Activated naive CD4-positive, alpha-beta T cell treated with anti-CD3 and anti-CD28 coated beads, Interleukin-2, amount 10 ng/mL, durations not matched to agents 7 days and 5 days (primary cell): ENCODE measurements at places on chromosomes 16 and 17.

DNA sequence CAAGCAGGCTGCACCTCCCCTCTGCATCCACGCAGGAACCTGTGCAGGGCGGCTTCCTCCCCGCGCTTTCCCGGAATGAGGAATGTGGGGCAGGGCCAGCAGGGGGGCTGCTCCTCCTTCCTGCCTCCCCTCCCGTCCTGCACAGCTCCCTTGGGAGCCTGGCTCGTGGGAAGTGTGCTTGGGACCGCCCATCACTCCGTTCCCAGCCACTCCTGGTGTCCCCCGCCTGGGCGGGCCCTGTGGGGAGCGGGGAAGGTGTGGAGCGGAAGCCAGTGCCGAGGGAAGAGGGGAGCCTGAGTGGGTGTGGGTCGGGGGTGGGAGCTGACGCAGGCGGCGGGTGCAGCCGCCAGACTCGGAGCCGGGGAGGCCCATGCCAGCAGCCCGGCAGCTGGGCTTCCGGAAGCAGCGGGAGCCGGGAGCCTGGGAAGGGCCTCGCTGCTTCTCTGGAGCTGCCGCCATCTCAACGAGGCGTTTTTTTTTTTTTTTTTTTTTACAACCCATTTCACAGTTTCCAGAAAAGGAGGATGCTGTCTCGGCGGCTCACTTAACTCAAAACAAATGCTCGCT is 24.1 kb downstream of the BAHCC1 start:
- DNase-seq: no peak

GRCh38 chr17:17723354-17724261 is 42.4 kb downstream of the RAI1 start:
- DNase-seq: peak; percentile 45

GRCh38 chr16:70476272-70477020 is 22.1 kb downstream of the FCSK start:
- peak; percentile 29 for DNase-seq

DNA sequence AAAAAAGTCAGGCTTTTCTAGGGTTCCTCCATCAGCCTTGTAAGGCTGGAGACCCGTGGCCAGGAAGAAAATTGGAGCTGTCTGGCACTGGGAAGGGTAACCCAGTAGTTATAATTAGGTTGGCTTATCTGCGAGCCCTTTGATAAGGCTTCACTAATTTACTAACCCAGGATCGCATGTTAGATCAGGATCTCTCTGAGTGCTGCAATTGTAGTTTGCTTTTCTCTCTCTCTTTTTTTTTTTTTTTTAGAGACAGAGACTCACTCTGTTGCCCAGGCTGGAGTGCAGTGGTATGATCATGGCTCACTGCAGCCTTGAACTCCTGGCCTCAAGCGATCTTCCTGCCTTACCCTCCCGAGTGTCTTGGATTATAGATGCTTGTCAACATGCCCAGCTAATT is 17.0 kb downstream of the ABCC1 start:
- DNase-seq: no peak

- DNase-seq: no peak
Observed at GRCh38 chr17:48470388-48471034, 40.5 kb upstream of the SKAP1 start.

GRCh38 chr17:40916366-40916765 is 21.1 kb downstream of the KRT23 start:
- no peak for DNase-seq

DNA sequence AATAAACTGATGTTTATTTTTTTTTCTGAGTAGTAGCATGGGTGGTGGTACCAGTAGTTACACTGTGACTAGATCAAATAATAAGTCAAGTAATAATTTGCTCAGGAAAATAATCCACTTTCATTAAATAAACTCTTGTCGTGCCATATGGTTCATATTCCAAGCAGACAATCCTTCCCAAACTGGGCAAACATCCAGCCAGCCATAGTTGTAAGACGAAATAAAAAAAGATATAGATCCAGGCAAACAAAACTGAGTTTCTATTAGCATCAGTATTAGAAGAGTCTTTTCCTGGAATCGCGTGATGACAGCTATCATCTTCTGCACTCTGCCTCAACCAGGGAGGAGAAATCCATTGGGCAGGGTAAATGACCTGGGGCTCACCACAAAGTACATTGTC is 508.4 kb upstream of the GOT2 start:
- no peak for DNase-seq

GRCh38 chr17:2844416-2844815 is 48.2 kb downstream of the RAP1GAP2 start:
- no peak for DNase-seq

DNA sequence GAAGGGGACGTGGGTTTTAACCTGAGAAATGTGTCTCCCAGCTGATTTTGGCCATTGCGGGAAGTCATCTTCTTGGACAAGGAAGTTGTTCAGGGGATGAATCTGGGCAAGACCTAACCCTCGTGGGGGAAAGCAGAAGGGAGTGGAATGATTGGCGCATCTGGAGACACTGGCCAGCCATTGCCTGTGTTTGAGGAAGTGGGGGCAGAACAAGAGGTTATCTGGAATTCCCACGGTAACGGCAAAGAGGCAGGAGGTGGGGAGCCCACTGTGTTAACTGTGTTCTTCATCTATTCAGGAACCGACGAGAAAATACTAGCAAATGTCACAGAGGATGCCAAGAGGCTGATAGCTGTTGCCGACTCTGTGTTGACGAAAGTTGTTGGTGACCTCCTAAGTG is 66.9 kb downstream of the RNF213 start:
- DNase-seq: no peak

DNA sequence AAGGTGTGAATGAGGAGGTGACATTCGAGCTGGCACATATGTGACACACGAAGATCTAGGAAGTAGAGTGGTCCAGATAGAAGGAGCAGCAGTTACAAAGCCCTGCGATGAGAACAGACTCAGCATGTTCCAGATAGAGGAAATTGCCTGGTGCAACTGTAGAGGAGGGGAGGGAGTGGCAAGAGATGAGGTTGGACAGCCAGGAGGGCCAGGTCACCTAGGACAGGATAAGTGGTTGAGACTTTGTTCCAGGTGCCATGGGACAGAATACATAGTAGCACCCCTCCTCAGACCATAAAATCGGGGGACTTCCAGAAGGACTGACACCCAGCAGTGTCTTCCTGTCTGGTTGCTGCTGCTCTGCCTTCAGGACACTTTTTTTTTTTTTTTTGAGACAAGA is 11.0 kb upstream of the CENPT start:
- no peak for DNase-seq

DNA sequence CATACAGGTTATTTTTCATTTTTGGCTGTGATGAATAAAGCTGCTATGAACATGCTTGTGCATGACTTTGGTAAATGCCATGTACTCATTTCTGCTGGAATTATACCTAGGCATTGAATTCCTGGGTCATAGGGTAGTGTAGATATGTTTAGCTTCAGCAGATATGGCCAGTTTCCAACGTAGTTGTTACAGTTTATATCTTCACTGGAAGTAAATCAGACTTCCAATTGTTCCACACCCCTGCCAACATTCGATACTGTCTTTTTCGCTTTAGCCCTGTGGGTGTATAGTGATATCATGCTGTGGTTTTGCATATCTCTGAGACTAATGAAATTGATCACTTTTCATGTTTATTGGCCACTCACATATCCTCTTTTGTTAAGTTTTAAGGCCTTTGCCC is 50.4 kb downstream of the ARHGAP27 start:
- DNase-seq: no peak

- DNase-seq: peak; percentile 96
Observed at GRCh38 chr17:18158022-18158600, 25.5 kb upstream of the ALKBH5 start.

GRCh38 chr16:27762441-27762840 is 212.5 kb downstream of the KATNIP start:
- no peak for DNase-seq

DNA sequence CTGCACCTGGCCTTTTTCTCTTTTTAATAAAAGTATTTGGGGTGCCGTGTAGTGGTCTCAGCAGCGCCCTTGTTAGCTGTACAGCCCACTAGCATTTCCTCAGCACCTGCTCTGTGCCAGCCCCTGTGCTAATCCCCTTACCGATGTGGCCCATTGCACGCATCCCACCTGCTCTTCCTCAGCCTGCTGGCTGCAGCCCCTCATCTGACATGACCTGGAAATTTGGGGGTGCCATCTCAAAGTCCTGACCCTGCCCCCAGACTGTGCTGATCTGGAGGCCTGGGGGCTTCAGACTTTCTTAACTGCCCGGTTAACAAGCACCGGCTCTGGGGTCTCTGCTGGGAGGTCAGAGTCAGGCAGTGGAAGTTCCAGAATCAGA is 10.4 kb downstream of the GPRC5C start:
- no peak for DNase-seq

DNA sequence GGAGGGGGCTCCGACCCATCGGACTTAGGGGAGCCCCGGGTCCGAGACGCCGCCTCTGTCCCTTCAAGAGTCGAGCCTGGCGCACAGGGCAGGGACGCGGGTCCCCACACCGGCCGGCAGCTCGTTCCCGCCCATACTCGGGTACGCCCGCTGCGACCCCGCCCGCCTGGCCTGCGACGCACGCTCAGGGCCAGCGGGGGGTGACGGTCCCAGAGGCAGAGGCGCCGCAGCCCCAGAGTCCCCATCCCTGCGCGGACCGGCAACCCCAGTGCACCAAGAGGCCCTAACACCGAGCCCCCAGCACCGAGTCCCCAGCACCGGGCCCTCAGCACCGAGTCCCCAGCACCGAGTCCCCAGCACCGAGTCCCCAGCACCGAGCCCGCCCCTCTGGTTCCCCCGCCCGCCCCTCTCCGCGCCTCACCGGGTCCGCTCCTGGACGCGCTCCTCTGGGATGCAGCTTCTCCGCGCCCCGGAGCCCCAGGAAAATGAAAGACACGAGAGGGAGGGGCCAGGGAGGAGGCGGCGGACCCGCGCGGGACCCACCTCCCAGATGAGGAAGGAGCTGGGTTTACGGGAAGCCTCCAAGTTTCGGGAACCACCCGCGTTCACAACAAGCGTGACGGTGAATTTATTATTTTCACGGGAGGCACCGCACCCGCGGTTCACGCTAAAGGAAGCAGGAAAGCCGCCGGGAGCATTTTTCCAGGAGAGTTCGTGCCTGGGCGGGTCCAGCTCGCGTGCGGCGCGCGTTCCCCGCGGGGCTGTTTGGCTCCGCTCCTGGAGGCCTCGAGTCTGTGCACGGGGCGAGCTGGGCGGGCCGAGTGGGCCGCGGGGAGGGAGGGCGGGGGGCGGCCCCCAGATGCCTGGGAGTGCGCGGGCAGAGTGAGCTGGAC is at the start of gene SECTM1:
TSS of gene SECTM1 (minus strand) at position 488 of the 893 bp plus-strand sequence. CDS start 6,526 bp downstream, outside the sequence.
- peak; percentile 47 for DNase-seq

- DNase-seq: no peak
Observed at GRCh38 chr16:30746638-30747175, 1.5 kb upstream of the PHKG2 start.

DNA sequence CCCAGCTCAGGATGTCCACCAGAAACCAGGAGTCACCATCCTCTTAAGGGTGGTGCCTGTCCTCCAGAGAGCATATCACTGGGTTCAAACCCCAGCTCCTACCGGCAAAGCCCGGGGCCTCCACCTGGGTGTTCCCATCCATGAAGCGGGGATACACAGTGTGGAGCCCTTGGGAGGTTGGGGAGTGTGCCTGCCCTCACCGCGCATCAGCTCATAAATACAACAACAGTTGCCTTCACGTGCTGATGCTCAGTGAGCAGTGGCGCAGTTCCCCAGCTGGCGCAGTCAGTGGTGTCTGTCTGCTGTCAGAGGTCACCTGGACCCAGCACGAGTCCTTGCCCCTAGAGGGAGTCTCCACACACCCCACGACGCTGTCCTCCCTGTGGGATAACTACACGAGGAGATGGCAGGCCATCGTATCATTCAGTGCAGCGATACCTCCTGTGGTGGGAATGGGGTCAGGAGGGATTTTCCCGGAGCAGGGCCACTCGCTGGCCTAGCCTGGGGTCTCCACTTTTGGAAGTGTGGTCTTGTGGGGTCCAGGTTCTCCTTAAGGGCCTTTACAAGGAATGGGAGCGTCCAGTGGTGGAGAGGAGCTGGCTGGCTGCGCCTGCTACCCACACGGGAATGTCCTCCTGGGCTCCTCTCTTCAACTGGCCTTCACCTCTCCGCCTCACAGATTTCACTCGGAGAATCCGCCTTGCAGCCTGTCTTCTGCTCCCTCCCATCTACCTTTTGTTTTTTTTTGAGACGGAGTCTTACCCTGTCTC is 2.3 kb upstream of the ELOB start:
- peak; percentile 19 for DNase-seq

GRCh38 chr17:43015579-43015978 is 6.6 kb downstream of the VAT1 start:
- no peak for DNase-seq

GRCh38 chr17:6592173-6592572 is 35.8 kb upstream of the PITPNM3 start:
- DNase-seq: no peak

DNA sequence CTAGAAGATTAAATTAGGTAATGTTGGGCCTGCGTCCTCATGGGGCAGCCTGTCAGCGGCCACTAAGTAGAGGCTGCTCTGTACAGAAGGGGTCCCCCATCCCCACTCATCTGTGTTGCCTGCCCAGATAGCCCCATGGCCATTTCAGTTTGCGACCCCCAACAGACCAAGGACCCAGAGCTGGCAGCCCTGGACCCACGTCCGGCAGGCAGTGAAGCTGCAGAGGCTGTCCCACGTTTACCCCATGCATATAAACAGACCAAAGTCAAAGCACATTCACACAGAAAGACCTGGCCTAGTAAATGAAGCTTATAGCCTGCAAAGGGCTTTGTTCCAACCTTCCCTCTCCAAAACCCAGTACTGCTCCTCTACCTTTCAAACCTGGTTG is 4.6 kb downstream of the PDF start:
- DNase-seq: no peak

- no peak for DNase-seq
Observed at GRCh38 chr16:86213437-86214205, 296.7 kb upstream of the FOXF1 start.

- peak; percentile 41 for DNase-seq
Observed at GRCh38 chr17:49703557-49704277, 4.0 kb downstream of the SLC35B1 start.

DNA sequence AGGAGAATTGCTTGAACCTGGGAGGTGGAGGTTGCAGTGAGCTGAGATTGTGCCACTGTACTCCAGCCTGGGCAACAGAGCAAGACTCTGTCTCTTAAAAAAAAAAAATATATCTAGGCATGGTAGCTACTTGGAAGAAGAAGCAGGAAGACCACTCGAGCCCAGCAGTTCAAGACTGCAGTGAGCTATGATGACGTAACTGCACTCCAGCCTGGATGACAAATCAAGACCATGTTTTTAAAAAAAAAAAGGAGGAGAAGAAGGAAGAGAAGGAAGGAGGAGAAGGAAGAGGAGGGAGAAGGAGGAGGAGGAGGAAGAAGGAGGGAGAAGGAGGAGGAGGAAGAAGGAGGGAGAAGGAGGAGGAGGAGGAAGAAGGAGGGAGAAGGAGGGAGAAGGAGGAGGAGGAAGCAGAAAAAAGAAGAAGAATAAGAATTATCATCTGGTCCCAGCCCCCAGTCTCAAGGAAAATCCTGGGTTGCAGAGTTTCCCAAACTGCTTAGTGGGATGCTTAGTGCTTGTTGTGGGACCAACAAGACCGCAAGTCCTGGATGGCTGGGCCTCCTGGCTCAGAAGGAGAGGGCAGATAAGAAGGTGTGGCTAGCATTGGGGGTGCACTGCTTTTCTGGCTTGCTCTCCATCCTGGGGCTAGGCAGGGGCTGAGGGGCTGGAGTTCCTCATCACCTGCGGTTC is 3.7 kb upstream of the DRC7 start:
- no peak for DNase-seq

GRCh38 chr17:37399265-37399803 is 7.3 kb downstream of the ACACA start:
- no peak for DNase-seq
